ENCODE measurements at places on chromosomes 3 and 15.

- DNase-seq: no peak
These were observed 400.8 kb upstream of the PROK2 start for GRCh38 chr3:72185549-72186399.

- DNase-seq: no peak
These were observed 1057.5 kb upstream of the CFAP20DC start for GRCh38 chr3:60107275-60107674.

DNA sequence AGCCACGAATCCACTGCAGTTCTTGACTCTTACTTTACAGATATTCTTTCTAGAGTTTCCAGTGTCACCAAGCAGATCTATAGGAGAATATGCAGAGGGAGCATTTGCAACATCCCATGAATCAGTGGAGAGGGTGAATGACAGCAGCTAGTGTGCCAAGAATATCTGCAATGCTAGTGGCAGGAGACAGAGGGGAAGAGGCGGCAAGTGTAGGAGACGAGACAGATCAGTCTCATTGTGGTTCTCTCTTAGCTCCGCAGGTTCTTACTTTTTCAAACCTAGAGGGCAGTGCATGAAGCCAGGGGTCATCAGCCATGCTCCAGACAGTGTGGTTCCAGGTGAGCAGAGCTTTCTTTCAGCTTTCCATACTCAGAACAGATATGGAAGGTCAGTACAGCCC lies 744 bp downstream of the ZNF619 start:
- DNase-seq: no peak

GRCh38 chr15:40292246-40292645 lies 9.4 kb upstream of the ANKRD63 start:
- DNase-seq: no peak

DNA sequence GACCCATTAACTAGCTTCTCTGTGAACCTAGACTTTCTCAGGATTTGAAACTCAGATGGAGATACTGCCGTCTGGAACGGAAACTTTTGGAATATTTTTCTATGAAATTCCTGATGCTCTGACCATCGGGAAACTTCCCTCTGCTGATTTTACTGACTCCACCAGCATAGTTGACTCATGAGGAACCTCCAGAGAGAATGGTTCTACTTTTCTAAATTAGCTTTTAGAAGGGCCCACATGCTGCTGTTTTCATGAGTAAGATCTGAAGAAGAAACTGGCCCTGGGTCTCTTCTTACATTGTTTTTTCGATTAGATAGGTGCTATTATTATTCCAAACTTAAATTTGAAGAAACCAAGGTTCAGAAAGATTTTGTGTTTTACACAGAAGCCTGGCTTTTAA lies 326.3 kb upstream of the NR2E3 start:
- DNase-seq: no peak

DNA sequence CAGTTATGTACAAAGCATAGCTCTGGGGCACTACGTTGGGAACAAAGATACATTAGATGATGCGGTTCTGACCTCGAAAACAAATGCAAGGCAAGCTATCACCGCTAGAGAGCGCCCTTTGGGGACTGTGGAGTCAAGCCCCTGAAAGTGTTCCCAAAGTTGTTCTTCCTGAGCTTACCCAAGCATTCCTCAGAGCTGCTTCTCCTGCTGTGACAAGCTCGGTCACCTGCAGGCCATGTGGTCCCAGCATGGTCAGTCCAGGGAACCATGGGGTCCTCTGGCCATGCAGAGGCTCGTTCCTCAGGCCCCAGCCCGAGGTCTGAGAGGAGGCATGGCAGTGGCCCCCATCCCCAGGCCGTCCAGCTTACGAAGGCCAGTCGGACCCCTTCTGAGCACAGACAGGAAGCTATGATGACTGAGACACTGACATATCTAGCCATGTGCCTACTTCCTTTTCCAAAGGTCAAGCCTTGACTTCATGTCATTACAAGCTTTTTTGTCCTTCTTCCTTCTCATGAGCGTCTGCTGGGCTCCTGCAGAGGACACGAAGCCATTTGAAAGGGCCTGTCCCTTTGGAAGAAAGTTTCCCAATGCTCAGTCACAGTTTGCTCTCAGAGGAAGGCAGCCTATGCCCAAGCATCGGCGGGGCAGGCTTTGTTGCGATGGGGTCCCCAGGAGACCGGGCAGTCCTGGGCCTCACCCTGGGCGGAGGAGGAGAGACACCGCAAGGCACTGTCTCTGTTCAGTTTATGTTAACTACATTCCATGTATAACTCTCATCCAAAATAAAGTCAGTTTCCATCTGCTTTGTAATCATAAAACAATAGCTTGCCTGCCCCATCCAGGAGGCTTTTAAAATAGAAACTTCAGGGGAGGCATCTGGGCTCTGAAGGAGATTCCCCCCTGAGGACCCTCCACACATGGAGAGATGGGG lies 79.3 kb downstream of the ATP10A start:
- DNase-seq: no peak

GRCh38 chr15:51460796-51461195 lies 119.3 kb downstream of the GLDN start:
- no peak for DNase-seq

GRCh38 chr3:55721716-55722484 lies 234.8 kb upstream of the WNT5A start:
- no peak for DNase-seq

- DNase-seq: no peak
These were observed 2.2 kb upstream of the HES1 start for GRCh38 chr3:194133661-194134230.

DNA sequence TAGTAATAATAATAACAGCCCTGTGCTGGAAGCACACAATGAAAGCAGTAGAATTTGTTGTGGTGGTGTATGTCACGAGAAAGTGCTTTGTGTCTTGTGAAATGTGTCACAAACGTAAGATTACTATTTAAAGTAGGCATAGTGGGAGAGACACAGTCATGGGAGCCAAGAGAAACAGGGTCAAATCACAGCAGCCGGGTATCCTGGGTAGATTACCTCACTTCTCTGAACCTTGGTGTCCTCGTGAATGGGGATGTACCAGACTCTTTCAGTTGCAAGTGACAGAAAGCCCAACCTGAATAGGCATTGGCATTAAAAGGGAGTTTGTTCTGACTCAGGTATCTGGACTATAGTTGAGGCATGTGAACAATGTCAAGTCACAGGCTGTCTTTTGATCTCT lies 29.1 kb upstream of the SRGAP3 start:
- no peak for DNase-seq

- DNase-seq: no peak
These were observed 229.7 kb upstream of the KCNMB2 start for GRCh38 chr3:178306432-178307115.

DNA sequence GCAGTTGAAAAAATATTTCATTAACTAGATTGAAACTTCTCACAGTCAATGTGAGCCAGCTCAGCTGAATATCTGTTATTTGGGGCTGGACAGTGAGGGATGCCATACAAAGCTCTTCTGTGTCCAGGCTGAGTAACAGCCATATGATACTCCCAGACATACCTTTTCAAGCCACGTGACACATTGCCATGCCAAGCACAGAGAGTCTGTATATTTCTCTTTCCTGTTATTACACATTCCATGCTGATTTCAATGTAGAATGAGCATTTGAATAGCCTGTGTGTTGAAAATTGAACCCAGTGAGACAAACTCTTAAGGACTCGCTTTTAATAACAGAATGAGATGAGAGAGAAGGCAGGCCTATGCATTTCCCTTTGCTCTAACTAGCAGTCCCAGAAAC lies 334.7 kb upstream of the RASGRP1 start:
- no peak for DNase-seq
